ENCODE measurements at places on chromosomes 7 and 10. TPM values are rescaled to one million over a fixed set of nuclear protein-coding genes. Genes with fewer than 3 reads are reported as not detected.
A peak's percentile ranks its signal among the peaks of the same experiment; 100 is the strongest.

GRCh38 chr7:50610521-50611277 lies 45.5 kb upstream of the DDC start:
- peak; percentile 77 for DNase-seq

- no peak for DNase-seq
These were observed 337.6 kb upstream of the NPSR1 start for GRCh38 chr7:34320412-34320811.

GRCh38 chr7:33968591-33968990 lies 63.3 kb downstream of the BMPER start:
- no peak for DNase-seq

UTF1 gene
- total RNA-seq, result not detected

SPDYE2 gene
- not detected for total RNA-seq

All from natural killer cell treated with Interleukin-12 subunit alpha and Interleukin-12 subunit beta and Interleukin-15 and Interleukin-18, amount 100 ng/mL, for 72 hours (primary cell).